ENCODE measurements at places on chromosomes 11 and 22.

DNA sequence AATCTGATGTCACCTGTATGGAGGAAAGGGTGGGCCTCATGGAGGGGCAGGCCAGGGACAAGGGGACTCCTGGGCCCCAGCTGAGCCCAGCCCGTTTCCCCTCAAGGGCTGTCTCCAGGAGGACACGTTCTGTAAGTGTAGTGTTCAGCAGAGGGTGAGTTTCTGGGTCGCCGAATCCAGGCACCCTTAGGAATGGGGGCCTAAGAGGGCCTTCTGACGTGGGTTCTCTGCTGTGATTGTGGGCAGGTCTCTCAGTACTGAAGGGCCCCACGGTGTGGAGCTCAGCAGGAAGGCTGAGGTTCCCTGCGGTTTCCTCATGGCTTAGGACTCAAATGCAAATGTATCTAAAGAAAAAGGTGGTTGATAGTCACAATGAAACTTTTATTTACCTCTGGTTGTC lies 6.5 kb downstream of the PTDSS2 start:
- no peak for DNase-seq

- peak; percentile 60 for DNase-seq
Measured at GRCh38 chr11:121318848-121319834, 26.6 kb downstream of the SC5D start.

DNA sequence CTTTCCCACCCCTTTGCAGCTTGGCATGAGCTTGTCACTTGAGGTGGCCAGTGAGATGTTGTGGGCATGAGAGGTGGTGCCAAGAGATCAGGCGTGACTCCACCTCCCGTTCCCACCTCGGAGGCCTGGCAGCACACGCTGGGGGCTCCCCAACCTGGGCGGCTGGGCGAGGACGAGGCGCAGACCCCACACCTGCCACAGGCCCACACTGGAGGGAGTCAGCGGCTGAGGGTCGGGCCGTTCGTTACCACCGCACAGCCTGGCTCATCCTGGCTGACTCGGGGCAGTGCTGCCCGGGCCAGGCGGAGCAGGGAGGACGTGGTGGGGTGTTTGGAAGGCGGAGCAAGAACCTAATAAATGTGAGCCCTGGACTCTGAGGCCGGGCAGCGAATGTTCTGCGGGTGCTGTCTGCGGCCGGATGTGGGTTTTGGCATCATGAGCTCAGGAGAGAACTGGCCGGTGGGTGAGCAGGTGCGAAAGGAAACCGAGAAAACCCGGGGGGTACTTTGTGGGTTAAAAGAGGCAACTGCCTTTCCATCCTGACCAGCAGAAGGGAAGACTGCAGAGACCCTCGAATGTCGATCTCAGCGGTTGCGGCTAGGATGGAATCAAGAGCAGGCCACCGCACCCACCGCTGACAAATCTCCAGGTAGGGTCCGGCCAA lies 10.2 kb upstream of the IFITM3 start:
- DNase-seq, result no peak

DNA sequence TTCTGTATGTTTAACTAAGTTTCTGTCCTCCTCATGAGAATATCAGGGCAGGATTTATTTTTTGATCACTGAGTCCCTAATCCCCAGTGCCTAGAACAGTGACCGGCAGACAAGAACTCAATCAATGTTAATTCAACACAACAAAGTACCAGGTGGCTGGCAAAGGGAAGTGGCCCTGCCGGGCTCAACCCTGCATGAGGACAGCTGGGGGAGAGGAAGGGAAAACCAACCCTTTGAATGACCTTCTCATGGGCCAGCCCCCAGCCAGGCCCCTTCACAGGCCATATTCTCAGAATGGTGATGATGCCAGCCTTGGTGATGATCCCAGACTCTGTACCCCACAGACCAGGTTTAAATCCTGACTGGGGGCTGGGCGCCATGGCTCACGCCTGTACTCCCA lies 1.4 kb upstream of the MFNG start:
- no peak for DNase-seq

- peak; percentile 4 for DNase-seq
Measured at GRCh38 chr22:45318168-45318557, 8.4 kb downstream of the FAM118A start.

- no peak for DNase-seq
Measured at GRCh38 chr11:62909107-62909894, 11.9 kb downstream of the CHRM1 start.

DNA sequence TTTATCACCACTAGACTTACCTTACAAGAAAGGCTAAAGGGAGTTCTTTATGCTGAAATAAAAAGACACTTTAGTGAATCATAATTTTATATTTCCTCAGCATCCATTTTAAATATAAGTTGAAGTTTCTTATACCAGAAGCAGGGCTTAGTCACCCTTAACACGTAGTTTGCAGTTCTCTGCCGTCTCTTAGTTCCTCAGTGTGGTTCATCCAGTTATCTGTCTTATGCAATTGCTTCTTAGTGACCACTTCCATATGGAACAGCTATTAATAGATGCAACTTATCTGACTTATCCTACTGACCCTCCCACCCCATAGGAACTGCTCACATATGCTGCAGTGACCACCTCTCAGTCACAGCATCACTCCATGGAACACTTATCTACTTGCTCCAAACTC lies 11.7 kb upstream of the SLC36A4 start:
- no peak for DNase-seq

GRCh38 chr11:83105168-83105567 lies 33.5 kb upstream of the RAB30 start:
- no peak for DNase-seq

GRCh38 chr11:17267576-17267975 lies 9.0 kb upstream of the NUCB2 start:
- no peak for DNase-seq

- no peak for DNase-seq
Measured at GRCh38 chr22:21698430-21699329, 32.9 kb downstream of the PPIL2 start.

DNA sequence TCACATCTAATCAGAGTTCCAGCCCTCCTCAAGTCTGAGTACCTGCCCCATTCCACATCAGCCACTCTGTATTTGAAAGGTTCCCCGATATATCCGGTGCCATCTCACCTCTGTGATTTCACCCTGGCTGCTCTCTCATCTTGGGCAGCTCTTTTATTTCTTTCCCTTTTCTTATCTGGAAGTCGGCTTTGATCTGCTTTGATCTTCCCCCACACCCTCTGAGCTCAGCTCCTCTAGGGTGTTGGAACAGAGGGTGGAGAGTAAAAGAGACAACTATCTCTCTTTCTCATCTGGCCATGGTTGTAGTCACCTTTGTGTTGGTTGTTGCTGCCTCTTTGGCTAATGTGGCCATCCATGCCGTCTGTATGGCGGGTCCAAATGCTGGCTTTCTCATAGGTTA lies 108.3 kb downstream of the ENTHD1 start:
- DNase-seq, result no peak

GRCh38 chr22:19868773-19869471 lies 14.2 kb upstream of the GNB1L start:
- DNase-seq, result no peak

DNA sequence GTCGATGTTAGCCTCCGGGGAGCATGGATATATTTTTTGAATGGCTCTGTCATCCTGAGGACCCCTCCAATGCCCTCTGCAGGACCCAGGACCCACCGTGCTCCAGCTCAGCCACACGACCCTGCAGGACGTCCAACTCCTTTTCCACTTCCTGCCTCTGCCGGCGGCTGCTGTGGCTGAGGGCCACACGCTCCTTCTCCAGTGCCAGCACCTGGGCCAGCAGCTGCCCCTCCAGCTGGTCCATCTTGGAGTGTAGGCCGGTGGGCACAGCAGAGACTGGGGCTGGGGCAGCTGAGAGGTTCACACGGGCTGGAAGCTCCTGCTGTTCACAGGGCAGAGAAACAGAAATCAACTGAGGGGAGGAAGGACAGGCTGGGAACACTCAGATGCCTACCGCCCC lies 15.6 kb downstream of the NPTXR start:
- DNase-seq, result no peak

GRCh38 chr11:5252192-5252918 lies 2.2 kb downstream of the HBG2 start:
- DNase-seq, result no peak

- no peak for DNase-seq
Measured at GRCh38 chr11:128251140-128251539, 336.2 kb downstream of the ETS1 start.

DNA sequence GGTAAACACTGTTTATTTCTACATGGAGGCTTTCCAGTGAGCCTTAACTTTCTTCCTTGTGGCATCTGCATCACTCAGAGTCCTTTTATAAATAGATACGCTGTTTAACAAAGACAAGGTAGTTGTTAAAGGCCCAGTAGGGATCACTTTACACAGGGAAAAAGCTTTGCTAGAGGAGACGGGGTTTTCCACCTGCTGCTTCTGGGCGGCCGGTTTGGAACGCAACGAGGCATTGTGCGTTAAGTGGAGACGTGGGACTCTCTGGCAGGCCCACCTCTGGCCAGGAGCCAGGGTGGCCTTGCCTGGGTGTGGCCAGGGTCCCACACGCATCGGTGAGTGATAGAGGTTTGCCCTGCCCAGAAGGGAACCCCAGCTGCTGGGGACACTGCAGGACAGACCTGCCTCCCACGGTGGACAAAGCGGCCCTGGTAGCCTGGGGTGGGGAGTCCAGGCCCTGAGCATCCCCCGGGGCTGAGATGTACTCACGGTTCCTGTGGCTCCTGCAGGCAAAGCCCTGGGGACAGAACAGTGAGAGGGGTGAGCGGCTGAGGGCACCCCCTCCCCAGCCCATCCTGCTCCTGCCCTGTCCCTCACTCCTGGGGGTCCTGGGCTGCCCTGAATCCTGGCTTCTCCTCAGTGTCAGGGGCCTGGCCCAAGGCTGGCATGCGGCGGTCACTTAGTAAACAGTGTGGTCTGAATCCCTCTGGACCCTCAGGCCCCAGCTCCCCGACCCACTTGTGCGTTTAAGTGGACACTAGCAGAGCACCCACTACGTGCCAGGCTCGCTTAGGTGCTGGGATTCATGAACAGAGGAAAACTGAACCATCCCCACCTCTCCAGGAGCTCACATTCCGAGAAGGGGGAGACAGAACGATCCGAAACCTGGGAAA lies 4.2 kb downstream of the IL17REL start:
- peak; percentile 35 for DNase-seq

- DNase-seq, result no peak
Measured at GRCh38 chr11:129655247-129655832, 160.3 kb upstream of the TMEM45B start.

DNA sequence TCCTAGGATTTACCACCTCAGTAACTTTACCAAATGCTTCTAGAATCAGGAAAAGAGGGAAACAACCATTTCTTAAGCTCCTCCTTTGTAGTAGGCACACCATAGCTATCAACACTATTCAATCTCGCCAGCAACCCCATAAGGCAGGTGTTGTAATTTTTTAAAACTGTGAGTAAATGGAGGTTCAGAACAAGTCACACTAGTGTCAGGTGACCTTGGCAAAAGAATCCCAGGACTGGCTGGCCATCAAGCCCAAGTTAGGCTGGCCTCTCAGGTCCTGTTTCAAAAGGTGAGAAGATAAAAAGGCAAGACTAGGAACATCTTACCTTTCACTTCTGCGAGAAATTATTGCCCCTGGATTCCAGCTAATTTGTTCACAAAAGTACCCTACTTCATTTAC lies 713 bp downstream of the TOP3B start:
- no peak for DNase-seq

GRCh38 chr11:90113541-90113940 lies 20.9 kb upstream of the NAALAD2 start:
- DNase-seq, result no peak

DNA sequence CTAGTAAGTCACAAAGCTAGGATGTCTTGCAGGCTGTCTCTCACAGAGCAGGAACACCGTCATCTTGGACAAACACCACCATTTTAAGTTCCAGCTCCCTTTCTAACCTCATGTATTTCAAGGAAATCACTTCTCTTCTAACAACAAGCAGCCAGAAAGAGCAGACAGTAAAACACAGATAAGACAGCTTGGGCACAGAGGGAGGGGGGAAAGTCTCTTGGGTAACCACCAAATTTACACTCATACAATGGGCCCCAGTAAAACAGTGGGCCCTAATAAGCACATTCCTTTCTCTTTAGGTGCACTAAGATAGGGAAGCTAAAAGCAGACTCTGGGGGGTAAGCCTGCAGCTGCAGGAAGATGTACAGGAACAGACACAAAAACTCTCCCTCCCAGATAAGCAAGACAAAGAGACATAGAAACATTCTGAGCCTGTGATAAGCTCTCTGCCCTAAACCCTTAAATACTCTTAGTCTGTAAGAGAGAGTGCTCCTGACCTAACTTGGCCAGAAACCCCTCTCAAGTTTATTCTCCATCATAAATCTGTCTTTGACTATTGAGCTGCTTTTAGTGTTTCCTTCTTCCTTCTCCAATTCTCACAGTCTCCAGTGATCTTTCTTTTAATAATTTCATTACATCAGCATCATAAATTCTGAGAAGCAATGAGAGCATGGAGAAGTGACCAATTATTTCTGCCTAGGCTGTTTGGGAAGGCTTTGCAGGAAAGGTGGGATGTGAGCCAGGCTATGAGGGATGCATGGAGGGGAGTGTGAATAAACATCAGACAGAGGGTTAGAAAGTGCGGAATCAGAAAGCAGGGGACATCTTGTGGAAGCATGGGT lies 7.4 kb downstream of the OR10D3 start:
- no peak for DNase-seq

DNA sequence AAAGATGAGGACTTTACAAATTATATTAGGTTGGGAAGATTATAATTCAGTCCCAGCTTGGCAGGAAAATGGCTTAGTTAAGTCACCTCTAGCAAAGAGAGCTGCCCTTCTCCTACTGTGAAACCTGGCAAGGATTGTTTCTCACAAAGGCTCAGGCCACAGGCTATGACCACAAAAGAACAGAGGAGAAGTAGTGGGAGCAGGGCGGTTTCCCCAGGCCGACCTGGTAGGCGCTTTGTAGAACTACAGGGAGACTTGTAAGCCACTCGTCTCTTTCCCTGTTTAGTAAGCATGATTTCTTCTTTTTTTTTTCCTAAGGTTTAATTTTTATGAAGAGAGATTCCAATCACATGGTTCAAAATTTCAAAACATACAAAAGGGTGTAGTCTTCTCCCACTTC lies 4.6 kb downstream of the SNAP29 start:
- no peak for DNase-seq

DNA sequence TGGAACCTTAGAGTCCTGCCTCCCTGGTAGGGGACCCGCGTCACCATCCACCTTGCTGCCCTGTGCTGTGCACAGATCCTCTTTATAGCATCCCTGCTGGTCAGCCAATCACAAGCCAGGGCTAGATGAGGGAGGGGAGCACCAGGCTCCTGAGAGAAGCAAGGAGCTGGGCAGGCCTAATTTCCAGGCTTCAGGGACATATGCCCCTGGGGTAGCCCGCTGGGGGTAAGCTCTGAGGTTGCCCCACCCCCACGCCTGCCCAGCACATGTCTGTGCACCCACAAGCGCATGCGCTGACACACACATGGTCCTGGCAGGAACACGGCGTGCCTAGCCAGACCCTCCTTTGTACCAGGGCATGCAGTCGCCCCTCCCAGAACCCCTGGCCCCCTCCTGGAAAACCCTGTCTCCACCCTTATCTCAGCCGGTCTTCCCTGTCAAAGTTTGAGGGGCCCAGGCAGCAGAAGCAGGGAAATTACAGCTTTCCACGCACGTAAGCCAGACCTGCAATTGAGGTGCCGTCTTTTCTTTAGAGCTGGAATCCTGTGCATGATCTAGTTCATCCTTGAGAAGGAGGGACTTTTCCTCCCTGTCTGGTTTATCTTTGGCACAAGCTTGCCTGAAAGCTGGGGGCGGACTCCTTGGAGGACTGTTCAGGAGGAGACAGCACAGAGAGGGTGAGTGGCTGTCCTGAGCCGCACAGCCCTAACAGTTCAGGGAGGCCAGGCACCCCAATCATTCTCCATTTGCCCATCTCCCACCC lies 2.1 kb downstream of the SSTR3 start:
- no peak for DNase-seq

GRCh38 chr11:56410801-56411200 lies 1.7 kb upstream of the OR5AL1 start:
- DNase-seq, result no peak

Data from NCI-H1417 treated with DMSO at 0.1 percent for 48 hours (cell line).